Hematopoietic multipotent progenitor cell treated with erythropoietin and hydrocortisone succinate and interleukin-3 and kit ligand, for 4 days (in vitro differentiated cells): ENCODE measurements at places on chromosomes 1 and 21.

GRCh38 chr1:170711682-170712081 is 47.8 kb downstream of the PRRX1 start:
- DNase-seq = no peak

- no peak for DNase-seq
Observed at GRCh38 chr1:236757640-236758039, 37.5 kb upstream of the MTR start.

DNA sequence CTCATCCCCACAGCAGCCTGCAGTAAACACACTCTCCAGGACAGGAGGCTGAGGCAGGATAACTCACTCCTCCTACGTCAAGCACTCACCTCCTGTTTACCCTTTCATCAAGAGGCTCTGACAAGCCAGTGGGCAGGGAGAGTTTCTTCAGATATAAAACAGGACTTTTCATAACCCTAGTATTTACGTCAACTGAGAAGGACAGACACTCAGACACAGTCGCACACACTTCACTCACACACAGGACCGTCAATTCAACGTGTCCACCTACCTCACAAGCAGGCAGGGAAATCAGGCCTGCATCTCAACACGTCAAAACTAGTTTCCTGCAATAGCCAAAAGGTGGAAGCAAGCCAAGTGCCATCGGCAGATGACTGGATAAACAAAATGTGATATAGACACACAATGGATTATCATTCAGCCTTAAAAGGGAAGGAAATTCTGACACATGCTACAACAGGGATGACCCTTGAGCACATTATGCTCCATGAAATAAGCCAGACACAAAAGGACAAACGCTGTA is 48.6 kb downstream of the ITPKB start:
- peak; percentile 40 for DNase-seq

DNA sequence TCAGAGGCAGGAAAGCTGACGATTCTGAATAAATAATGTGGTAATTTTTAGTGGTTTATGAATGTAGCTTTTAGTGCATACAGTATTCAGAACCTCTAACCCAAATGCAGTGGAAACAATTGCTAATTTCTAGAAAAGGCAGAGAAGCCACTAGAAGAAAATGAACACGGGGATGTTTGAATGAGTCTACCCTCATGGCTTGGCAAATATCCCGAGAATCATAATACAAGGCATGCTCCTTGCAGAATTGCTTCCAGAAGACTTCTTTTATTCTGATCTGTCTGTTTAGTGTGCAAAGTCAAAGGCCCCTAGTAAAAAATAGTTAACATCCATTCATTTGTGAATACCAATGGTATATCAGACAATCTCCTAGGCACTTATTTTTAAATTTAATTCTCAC is 246.8 kb downstream of the LMO4 start:
- DNase-seq = no peak

- no peak for DNase-seq
Observed at GRCh38 chr1:218945050-218945449, 228.6 kb upstream of the LYPLAL1 start.

DNA sequence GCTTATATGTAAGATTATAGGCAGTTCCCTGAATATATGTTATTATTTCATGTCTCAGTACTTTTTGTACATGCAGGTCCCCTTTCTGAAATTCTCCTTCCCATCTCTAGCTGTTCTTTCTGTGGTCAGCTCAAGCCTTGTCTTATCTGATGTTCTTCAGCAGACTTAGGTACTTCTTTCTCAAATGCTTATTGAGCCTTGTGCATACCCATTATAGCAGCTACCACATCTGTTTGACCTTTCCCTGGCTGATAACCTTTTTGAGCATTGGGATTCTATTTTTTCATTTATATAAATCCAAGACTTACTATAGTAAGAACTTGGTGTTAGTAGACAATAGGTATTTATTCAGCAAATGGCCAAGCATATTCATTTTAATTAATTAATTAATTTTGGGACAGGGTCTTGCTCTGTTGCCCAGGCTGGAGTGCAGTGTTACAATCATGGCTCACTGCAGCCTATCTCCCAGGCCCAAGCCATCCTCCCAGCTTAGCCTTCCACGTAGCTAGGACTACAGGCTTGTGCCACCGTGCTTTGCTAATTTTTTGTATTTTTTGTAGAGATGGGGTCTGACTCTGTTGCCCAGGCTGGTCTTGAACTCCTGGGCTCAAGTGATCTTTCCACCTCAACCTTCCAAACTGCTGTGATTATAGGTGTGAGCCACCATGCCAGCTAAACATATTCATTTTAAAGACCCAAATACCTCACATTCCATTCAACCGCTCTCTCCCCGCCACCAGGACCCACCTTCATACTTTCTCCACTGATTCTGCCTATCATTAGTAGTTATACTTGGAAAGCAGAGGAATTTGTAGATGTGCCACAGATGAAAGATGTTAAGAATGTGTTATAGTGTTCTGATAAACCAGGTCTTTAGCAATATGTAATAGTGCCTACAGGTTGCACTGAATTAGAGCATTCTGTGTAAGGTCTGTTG is 16.7 kb downstream of the TIPRL start:
- DNase-seq = peak; percentile 39

DNA sequence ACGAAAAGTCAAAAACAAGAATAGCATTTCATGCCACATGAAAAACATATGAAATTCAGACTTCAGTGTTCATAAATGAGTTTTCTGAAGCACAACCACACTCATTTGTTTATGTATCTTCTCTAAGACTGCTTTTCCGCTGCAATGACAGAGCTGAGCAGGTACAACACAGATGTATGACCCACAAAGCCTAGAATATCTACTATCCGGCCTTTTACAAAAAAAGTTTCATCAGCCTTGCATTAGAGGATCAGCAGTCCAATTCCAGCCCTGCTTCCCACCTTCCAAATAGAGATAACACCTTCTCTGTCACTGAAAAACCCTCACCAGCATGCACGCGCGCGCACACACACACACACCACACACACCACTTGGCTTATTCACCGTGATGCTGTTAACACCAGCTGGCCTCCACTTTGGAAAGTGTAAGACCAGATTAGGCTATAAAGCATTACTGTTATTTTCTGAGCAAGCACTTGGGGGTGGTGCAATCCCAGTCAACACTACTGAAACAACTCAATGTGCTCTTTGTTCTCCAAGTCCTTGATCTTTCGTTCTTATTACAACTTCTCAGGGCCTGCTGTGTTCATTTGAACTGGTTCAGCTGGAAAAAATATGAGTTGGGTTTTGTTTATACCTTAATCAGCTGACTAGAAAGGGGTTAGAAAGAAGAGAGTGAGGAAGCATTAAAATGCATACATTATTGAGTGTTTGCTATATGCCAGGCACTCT is 90.0 kb downstream of the GLUL start:
- peak; percentile 89 for DNase-seq

DNA sequence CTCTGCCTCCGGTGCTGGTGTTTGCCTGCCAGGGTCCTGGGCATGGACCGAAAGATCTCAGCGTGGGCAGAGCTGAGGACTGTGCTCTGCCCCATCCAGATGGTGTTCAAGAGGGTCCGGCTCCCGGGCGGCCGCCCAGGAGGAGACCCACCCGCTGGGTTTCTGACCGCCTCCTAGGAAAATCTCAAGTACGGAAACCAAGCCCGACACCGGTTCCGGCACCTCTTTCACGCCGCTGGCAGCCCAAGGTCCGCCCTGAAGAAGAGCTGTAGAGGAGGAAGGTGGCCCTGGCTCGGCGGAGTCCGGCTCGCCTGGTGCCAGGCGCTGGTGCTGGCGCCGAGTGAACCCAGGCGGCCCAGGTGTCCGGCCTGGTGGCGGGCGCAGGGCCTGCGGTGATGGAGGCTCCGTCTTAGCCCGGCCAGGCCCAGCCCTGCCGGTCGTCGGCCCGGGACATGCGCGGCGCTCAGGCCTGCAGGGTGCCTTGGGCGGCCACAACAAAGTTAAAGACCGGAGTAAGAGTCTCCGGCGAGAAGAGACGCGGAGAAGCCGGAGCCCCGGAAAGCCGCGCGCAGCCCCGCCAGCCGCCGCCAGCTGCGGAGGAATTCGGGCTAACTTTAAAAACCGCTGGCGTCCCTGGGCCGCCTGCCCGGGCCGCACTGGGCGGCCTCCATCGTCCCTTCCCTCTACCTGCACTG is 1.5 kb downstream of the GRIK3 start:
- no peak for DNase-seq
